ENCODE measurements at places on chromosomes 16 and 17. TPM values are rescaled to one million over a fixed set of nuclear protein-coding genes. Genes with fewer than 3 reads are reported as not detected.

Gene TBX4
- not detected for total RNA-seq

Gene ETV4
- not detected for total RNA-seq

Gene CCL22
- total RNA-seq = 85.8 TPM

Gene KRTAP9-4
- total RNA-seq = not detected

Gene COX6A2
- not detected for total RNA-seq

Gene DLX3
- total RNA-seq = not detected

Gene OTOP3
- not detected for total RNA-seq

Gene CEP95
- total RNA-seq = 129 TPM

Gene KCNG4
- not detected for total RNA-seq

Gene ANKS3
- 31.9 TPM for total RNA-seq

Gene NEUROD2
- not detected for total RNA-seq

Gene PIK3R6
- 2.8 TPM for total RNA-seq

Gene GRB7
- total RNA-seq = 0.84 TPM

Gene CCL7
- not detected for total RNA-seq

Gene HOXB7
- 0.36 TPM for total RNA-seq

Measured in B cell (primary cell).